ENCODE measurements at places on chromosomes 3 and 15.

GRCh38 chr15:39363761-39364586 lies 216.9 kb upstream of the THBS1 start:
- no peak for DNase-seq

DNA sequence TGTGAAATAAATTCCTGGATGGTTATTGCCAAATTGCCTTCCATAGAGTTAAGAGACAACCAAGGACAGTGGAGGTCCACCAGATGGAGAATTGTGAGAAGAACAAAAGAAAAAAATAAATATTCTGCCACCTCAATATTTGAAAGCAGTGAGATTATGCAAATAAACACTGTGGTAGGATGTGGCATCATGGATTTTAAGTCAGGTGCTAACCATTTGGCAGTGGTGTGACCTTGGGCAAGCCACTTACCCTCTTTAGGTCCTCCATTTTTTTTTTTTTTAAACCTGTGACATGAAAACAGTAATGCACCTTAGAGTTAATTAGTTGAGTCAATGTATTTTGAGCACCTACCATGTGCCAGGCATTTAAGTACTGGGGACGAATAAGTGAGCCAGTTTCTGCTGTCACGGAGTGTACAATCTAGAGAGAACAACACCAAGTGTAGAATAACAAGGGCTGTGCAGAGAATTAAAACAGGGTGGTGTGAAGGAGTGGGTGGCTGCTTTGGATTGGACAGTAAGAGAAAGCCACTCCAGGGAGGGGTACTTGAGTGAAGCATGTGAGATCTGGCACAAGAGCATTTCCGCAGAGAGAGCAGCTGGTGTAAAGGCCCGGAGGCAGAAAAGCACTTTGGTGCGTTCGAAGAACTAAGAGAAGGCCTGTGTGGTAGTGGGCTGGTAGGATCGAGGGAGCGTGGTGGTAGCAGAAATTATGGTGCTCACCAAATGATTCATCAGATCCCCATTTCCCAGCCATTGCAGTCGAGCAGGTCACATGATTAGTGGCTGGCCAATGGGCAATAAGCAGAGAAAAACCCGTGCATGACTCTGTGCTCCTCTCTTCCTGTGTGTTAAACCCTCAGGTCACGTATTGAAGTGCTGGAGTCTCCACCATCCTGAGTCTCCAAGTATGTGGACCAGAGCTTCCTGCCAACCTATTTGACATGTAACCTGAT lies 39.2 kb downstream of the CCK start:
- DNase-seq = no peak

- DNase-seq = peak; percentile 18
Measured at GRCh38 chr15:84023636-84024035, 211.9 kb upstream of the GOLGA6L4 start.

GRCh38 chr15:80052597-80053304 lies 6.7 kb upstream of the ZFAND6 start:
- no peak for DNase-seq

GRCh38 chr3:141625506-141625905 lies 112.6 kb upstream of the RNF7 start:
- DNase-seq = no peak

DNA sequence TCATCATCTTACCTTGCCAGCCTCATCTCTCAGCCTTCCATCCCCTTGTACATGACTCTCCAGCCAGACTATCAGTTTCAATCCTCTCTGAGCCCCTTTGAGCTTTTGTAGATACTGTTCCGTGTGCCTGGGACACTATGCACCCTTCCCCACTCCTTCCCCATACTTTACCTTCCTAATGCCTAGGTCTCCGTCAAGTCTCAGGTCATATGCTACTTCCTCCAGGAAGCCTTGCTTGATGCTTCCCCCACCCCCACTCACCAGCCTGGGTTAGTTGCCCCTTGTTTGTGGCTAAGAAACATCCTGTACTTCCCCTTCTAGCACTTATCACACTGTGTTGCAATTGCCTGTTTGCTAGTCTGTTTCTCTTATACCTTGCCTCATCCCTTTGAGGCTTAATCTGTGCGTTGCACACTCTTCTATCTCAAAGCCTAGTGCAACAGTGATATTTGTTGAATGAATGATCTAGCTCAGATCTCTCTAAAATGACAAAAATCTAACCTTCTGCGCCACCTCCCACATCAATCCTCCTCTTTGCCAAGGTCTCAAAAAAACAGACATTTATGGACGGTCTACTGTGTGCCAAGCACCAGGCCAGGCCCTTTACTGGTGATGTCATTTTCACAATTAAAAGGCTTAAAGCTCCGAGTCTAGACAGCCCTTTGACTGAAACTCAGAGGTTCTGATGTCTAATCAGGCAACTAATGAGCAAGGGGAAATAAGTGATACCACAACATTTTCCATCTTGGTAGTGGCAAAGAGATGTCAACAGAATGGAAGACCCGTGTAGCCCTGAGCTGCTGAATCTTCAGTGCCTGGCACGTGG lies 6.5 kb upstream of the USP3 start:
- DNase-seq = no peak

DNA sequence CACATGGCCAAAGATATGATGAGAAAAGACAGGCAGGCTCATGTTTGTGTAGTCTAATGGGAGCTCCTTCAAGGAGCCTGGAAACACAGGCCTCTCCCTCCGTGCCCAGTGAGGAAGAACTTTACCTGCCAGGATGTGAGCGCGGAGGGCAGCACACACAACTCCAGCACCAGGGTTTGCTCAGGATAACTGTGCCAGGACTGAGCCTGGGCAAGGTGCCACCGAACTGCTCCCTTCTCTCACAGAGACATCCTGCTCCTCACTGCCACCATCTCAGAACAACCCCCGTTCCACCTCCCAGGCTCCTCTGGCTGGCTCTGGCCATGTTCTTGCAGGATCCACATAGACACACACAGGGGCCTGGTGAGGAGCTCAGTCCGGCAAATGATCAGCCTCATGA lies 87.4 kb downstream of the NUP210 start:
- DNase-seq = no peak

DNA sequence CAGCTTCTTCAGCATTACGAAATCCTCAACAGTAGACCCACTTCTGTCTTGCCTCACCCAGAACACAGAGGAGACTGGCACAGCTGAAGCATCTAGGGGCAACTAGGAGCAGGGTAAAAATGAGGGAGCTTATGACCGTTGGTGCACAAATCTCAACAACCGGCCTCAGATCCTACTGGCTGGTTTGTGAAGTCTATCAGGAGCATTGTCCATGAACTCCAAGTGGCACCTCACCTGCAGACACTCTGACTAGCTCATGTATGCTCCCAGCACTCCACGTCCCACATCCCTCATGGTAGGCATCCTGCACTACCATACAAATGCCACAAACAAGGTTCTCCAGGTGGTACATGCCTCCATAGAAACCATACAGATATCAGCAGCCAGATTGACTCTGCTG lies 163.1 kb downstream of the TLE3 start:
- DNase-seq = no peak

DNA sequence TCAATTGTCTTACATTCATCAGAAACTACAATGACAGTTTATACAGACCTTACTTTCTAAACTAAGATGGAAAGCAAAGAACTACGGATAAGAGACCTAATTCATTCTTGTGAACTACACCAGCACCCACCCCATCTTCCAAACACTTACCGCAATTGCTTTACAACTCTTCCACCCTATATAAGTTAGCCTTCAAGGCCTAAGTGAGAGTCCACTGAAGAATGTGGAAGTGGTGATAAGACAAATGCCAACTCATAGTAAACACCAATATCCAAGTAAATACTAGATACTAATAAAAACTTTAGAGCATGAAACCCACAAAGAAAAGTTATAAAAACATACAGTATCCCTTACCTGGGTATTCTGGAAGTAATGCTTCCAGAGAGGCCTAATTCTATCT lies 13.6 kb downstream of the ARF4 start:
- DNase-seq = no peak

DNA sequence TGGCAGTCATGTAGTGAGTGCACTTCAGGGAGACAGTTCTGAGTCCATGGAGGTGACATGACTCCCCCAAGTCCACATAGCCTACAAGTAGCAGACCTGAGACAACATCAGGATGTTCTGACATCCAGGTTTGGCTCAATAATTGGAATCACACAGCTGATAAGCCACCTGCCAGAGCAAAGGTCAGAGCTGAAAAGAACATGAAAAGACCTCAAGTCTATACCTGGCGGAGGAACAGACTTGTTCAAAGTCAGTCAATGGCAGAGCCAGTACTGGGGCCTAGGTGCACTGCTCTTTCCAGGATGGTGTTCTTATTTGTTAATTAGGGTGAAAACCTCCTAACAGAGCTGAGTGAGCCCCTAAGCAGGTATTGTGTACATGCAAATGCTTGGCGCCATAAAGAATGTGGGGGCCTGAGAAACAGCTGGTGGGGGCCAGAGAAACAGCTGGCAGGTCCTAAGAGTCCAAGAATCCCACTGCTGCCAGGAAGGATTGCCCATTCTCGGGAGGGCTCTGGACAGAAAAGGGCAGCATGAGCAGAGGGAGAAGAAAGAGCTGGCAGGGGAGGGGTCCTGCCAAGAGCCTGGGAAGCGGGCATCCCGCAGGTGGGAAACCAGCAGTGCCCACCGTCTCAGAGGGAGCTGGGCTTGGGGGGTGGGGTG lies 17.1 kb downstream of the MASP1 start:
- no peak for DNase-seq

DNA sequence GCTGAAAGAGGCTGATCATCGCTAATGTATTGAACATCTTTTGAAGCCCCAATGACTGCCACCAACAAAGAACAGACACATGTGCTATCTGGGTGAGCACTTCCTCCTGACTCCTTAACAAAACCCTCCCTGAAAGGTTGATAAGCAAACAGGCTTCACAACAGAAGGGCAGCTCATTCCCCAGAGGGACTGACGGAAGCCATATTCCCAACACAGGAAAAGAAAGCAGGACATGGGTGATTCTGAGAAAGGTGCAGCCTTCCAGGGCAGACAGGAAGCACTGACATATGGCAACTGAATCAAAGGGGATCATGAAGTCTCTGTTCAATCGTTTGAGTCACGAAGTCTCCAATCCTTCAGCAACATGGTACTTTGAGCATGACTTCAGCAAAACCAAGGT lies 929.0 kb downstream of the MCTP2 start:
- no peak for DNase-seq

GRCh38 chr3:142285083-142285517 lies 59.7 kb upstream of the GK5 start:
- DNase-seq = no peak

DNA sequence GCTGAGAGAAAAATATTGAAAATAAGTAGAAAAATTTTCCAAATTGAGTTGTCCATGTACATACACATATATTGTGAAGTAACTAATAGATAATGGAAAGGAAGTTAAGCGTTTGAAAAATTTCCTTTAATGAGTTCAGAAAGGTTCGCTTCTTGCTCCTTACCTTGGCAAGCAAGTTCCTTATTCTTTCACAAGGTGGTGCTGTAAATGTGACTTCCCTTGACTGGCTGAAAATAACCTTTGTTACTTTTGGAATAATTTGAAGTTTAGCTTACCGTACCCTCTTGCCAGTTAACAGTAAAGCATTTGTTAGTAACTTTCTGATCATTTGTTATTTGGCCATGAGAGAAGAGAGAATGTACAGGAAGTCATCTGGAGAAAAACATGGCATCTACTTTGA lies 41.6 kb downstream of the PYDC2 start:
- no peak for DNase-seq

DNA sequence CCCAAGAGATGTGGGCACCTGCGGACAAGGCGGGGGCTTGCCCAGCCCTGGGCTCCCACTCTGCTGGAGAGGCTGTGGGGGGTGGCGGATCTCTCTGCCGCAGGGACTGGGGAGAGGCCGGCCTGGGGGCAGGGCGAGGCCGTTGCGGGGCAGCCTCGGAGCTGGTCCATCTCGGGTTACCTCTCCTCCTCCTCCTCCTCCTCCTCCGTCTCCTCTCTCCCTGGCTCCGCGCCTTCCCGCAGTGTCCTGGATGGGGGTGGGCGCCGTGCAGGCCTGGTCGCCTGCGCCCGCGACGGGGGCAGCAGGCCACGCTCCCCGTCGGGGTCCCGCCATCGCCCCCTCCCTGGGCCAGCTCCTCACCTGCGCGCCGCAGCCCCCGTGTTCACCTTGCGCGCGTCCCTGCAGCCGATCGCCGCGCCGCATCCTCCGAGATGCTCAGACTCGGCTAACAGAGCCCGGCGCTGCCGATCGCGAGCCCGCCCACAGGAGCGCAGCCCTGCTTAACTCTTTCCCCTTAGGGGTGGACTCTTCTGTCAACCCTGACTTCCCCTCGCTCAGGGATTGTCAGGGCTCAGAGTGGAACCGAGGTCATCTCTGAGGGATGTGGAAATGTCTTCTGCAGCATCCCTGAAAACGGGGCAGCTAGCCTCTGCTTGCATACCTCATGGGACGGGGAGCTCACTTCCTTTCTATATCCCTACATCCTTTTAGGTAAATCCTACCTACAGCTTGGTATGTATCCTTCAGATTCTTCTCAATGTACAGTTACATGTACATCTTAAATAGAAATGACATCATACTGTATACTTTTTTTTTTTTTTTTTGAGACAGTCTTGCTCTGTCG lies at the start of gene PRRT3:
TSS of gene PRRT3 (minus strand) at position 447 of the 844 bp plus-strand sequence. CDS start 2,293 bp downstream, outside the sequence.
- peak; percentile 56 for DNase-seq

GRCh38 chr3:10382892-10383849 lies 62.3 kb upstream of the SEC13 start:
- no peak for DNase-seq

- DNase-seq = no peak
Measured at GRCh38 chr15:71349736-71350526, 234.7 kb downstream of the THSD4 start.

DNA sequence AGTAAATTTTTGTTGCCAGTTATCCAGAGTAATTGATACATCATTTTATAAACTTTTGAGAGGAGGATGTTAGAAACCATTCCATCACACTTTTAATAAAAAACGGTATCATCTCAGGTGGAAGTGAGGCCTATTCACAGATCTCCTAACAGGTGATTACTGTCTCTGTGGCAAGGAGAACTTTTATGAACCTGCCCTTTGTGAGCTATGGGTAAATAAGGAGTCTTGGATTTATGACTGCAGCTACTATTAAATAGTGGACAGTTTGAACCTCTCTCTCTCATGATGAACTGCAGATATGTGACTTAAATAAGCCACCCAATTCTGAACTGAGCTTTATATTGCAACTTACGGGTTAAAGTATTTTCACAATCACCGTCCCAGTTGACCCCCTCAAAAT lies 45.7 kb downstream of the ZFAND6 start:
- DNase-seq = no peak

Measured in stimulated activated CD4-positive, alpha-beta T cell treated with anti-CD3 and anti-CD28 coated beads, Interleukin-2, amount 100 ng/mL, for 48 hours (primary cell).